ENCODE measurements at places on chromosomes 7 and 10.

- no peak for DNase-seq
These were observed 52.6 kb upstream of the GDF10 start for GRCh38 chr10:47247148-47248059.

DNA sequence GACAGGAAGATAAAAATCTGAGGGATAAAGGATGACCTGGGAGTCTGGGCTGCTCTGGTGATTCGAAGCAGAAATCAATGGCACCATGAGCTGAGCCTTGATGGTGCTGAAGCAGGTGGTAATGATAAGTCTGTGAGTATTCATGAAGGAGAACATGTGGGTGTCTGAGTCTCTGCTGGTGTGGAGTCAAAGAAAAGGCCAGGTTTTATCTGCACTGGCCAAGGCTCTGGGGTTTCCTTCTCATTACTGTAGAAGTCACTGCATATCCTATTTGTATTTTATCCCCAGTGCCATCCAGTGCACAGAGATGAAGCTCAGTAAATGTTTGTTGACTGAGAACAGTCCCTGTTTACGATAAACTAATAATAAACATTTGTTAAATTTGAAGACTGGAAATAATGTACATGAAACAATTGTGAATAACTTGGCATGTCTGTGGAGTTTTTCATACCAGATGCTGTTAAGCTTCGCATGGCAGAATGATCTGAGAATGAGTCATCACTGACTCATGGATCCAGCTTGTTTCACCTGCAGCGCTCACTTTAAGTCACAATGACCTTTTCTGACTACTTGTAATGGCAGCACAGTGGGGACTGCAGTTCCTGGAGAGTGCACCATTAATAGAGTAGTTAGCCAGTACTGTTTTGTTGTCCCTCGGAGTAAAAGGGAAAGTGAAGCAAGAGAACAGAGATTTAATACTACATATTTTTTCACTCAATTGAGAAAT lies 538.5 kb downstream of the HTR7 start:
- DNase-seq = peak; percentile 47

GRCh38 chr10:86786368-86786767 lies 29.9 kb downstream of the BMPR1A start:
- DNase-seq = no peak

DNA sequence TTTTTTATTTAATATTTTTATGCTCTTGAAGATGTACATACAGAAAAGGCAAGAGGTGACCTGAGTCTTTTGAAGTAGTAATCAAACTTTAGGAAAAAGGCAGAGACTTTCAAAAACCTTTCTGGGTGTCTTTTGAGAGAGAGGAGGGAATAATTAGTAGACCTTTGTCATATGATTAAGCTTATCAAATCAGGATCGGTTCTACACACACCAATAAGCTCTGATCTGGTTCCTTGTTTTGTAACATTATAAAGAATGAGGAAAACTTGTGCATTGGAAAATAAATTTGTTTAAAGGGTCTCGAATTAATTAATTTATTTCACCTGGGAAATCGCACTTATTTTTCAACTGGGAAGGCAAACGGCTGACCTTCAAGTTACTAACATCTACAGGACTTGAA lies 11.9 kb downstream of the TWIST1 start:
- DNase-seq = no peak

DNA sequence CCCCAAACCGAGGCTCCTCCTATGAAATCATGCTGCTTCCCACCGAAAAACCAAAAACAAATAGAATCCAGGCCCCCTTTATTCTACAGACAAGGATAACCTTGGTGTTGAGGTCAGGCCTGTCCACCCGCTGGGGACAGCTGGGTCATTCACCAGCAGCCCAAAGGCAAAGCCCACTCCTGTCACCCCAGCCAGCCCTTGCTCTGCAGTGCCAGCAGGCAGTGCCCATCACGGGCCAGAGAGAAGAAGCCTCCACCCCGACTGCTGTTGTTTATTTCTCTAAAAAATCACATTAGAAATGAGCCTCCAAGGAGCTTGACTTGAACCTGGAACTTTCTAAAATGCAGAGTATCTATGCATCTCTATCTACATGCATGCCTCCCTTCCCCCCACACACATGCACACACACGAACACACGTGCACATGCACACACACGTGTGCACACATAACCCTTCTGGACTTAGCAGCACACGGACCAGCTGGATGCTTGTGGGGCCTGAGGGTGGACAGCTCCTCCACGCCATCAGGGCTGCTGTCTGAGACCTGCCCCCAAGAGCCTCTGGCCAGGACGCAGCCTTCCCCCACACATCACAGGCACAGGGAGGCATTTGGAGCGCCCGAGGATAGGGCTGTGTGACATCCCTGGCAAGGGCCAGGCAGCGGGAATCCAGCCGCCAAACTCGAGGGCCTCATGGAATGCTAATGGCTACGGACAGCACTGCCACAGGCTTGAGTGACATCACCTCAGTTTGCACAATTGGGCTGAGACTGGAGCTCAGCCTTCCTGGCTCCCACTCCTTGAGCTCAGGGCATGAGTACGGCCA lies 22.8 kb downstream of the PRKAG2 start:
- peak; percentile 57 for DNase-seq

GRCh38 chr10:15222511-15222910 lies 54.0 kb upstream of the NMT2 start:
- peak; percentile 68 for DNase-seq

DNA sequence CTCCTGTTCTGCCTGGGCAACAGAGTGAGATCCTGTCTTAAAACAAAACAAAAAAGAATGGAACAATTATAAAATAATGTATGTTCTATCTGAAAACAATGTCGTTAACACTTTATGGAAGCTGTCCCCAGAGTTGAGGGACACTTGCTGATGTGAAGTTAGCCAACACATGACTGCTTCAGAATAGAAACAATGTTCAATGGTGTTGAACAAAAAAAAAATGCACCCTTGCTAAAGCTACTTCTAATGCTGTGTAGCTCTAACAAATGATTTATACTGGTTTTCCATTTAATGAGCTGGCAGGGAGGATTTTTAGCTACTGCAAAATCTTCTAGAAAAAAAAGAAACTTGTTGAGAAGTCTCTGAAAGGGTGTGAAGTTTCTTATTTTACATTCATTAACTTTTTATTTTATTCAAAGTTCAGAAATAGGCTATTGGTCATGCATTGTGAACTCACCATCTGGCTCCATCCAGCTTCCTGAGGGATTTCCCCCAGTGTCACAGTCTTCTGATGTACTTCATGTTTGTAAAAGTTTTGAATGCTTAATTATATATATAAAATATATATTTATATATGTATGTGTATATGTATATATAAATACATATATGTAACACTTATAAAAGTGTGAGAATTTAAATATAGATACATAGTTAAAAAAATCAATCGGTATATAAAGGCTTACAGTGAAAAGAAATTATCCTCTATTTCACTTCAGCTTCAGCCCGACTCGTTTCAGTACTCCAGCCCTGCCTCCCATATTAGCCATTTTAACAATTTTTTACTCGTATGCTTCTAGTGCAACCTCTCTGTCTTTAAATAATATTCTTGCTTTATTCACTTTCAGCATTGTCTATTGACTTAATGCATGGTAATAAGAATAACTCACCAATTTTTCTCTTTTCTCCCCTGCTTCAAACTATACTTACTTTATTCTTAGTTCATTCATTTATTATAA lies 35.0 kb downstream of the HDAC9 start:
- no peak for DNase-seq

DNA sequence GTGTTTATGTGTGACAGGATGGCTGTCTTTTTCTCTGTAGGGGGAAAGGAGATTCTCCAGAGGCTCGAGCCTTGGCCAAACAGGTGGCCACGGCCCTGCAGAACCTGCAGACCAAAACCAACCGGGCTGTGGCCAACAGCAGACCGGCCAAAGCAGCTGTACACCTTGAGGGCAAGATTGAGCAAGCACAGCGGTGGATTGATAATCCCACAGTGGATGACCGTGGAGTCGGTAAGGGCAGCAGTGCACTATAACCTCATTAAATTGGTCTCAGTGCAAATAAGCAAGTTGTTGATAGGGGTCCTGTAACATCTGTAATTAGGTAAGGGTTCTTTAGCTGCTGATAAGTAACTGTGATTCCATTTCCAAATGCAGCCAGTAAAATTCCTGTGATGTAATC lies 56.4 kb downstream of the AP3M1 start:
- DNase-seq = no peak

- no peak for DNase-seq
These were observed 97.4 kb upstream of the BMPER start for GRCh38 chr7:33807779-33808482.

- no peak for DNase-seq
These were observed 136.2 kb upstream of the NRBF2 start for GRCh38 chr10:62996925-62997324.

- no peak for DNase-seq
These were observed 30.1 kb upstream of the CD36 start for GRCh38 chr7:80608336-80608735.

- no peak for DNase-seq
These were observed 385 bp downstream of the IGF2BP3 start for GRCh38 chr7:23469961-23470250.

DNA sequence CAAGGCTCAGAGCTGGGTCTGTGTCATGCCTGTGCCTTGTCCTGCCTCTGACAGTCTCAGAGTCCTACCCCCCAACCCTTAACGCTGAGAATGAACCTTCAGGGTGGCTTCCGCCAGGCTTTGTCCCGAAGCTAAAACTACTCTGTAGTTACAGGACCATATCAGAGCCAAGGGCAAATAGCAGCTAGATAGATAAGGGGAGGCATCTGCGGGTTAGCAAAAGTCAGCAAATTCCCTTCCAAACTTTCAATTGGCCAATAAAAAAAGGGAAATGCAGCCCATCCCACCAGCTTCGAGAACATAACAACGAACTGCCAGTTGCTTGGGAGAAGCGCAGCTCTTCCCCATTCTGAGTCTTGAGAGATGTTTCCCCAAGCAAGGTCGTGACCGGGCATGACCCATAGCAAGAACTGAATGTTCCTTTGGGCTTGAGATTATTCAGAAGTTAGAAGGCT lies 17.7 kb downstream of the CCL24 start:
- peak; percentile 7 for DNase-seq

GRCh38 chr7:95517458-95517857 lies 31.7 kb downstream of the ASB4 start:
- no peak for DNase-seq

DNA sequence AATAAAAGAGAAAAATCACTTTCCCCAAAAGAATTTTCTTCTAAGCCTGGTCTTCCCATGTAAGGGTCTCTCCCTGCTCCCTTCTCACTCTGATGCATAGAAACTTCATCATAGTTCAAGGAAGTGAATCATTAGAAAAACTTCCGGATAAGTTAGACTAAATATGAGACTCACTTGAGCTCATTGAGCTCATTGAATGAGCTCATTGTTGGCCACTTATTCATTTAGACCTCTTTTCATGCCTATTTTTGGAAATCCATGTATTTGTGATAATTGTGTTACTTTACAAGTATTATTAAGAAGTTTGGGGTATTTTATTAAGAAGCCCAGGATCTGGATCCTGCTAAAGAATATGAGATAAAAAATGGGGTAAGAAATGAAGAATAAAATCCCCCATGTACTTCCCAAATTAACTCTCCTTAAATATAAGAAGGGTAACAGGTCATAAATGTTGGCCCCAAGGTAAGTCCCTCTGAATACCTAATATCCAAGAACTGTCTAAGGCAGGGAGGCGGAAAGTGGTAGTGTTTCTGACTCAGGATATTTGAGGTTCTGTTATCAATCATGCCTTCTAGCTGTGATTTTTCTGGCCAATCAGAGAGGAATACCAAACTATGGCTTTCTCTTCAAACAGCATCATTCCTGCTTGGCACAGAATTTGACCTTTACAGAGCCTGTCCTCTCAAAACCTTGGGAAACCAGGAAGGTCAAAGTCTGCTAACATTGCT lies 236.5 kb upstream of the PTN start:
- DNase-seq = no peak

- DNase-seq = peak; percentile 84
These were observed 91.9 kb upstream of the JAZF1 start for GRCh38 chr7:28272461-28272877.

- DNase-seq = peak; percentile 98
These were observed at the start of gene RGR for GRCh38 chr10:84244651-84245270. TSS of gene RGR (plus strand) at chr10:84245053. CDS start at chr10:84245091, 38 bp downstream.

DNA sequence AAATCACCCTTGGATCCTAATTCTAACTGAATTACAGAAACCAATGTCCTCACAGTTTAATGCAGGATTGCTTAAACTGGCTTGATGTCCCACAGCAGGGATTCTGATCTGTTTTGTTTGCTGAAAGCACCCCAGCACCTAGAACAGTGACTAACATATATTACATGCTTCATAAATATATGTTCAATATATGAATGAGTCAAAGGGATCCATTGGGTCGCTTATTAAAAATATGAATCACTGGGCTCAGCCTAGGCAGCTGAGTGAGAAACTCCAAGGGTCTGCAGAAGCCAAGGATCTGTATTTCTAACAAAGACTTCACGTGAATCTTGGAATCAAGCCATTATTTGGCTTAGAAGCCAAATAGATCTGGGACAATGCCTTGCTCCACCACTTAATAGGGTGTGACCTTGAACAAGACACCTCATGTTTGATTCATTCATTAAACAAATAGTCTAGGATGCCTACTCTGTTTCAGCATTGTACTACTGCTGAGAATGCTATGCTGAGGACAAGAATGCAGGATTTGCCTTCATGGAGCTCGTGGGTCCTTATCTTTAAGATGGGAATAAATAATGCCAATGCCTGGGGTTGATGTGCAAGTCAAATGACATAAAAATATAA lies 103.4 kb upstream of the DLX6 start:
- no peak for DNase-seq

DNA sequence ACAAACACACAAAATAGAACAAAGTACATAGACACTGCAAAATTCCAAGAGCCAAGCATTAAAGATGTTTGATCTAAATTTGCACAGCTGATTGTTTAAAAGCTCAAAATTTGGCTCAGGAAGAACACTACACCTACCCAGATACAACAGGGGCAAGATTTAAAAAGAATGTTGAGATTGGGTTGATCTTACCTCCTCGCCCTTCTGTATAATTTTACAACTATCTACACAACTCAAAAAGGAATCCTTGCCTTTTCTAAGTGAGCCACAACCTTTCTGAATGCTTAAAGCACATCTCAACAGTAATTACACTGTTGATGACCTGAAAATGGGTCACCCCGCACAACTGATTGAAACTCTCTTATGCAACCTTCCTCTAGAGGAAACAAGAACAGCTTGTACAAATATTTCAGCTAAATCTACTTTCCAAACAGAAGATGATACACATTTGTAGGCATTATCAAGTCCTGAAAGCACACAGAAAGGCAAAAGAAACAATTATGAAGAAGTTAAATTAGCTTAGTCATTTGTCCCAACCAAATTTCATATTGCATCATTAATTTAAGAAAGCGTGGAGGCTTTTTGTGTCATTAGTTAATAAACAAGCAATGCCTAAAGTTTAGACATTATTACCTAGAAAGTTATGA lies 75.5 kb downstream of the UBE2H start:
- peak; percentile 19 for DNase-seq

GRCh38 chr10:6748029-6748428 lies 168.0 kb upstream of the PRKCQ start:
- DNase-seq = no peak

GRCh38 chr10:28873540-28873939 lies 196.2 kb downstream of the BAMBI start:
- no peak for DNase-seq

GRCh38 chr10:621981-622740 lies 67.3 kb downstream of the DIP2C start:
- DNase-seq = peak; percentile 85
